ENCODE measurements at places on chromosomes 13 and 19.

GRCh38 chr13:28489524-28489931 lies 5.4 kb downstream of the FLT1 start:
- no peak for DNase-seq

- DNase-seq = no peak
Observed at GRCh38 chr19:17772172-17772571, 20.9 kb downstream of the FCHO1 start.

DNA sequence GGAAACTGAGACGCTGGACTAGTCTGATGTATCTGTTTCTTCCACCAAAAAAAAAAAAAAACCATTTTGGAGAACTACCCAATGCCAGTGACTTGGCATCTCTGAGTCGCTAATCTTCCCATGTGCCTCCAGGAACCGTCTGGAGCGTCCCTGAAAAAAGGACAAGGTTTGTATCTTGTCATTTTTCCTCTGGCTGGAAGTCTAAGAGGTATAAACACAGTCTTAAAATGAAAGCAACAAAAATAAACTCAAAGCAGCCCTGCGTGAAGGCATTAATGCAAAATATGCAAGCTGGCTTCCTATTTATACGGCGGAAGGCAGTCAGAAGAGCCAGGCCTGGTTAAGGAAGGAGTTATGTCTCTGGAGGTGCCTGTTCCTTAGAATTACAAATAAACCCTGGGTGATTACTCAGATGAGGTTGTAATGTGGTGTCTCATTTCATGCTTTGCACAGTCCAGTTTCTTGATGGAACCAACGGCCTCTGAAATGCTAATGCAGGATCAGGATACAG lies 20.3 kb downstream of the ACTN4 start:
- no peak for DNase-seq

DNA sequence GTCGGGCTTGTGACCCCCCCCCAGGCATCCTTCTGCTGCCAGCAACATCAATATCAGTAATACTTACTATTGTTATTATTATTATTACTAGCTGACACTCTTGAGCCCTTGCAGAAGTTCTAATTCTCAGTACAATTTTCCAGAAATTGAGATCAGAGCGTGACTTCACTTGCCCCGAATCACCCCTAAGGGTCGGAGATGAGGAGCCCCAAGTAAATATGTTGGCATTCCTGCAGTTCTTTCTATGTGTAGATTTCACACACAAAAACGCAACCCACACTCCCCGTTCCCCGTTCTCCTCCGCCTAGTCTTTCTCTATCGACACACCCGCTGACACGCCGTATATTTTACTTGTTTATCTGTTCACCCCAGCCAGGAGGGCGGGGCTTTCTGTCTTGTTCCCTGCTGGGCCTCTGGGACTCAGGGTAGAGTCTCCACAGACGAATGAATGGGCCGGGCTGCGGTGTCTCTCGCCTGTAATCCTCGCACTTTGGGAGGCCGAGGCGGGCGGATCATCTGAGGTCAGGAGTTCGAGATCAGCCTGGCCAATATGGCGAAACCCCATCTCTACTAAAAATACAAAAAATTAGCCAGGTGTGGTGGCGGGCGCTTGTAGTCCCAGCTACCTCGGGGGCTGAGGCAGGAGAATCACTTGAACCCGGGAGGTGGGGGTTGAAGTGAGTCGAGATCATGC lies 14.7 kb downstream of the TLE5 start:
- peak; percentile 46 for DNase-seq

GRCh38 chr19:13917888-13918406 lies 11.9 kb downstream of the CC2D1A start:
- no peak for DNase-seq

DNA sequence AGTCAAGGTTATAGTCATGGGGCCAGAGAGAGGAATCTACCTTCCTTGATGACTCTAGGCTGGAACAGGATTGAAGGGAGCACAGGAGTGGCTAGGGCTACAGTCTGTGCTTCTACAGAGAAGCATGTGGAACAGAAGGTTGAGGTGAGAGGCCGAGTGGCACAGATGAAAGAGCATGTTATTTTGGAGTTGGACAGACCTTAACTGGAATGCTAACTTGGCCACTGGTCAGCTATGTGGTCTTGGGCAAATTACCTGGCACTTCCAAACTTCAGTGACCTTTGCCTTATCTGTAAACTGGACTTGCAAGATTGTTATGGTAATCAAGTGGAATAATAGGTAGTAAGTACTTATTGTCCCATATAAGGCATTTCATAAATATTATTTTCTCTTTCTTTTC lies 252.7 kb downstream of the KCNRG start:
- DNase-seq = no peak

DNA sequence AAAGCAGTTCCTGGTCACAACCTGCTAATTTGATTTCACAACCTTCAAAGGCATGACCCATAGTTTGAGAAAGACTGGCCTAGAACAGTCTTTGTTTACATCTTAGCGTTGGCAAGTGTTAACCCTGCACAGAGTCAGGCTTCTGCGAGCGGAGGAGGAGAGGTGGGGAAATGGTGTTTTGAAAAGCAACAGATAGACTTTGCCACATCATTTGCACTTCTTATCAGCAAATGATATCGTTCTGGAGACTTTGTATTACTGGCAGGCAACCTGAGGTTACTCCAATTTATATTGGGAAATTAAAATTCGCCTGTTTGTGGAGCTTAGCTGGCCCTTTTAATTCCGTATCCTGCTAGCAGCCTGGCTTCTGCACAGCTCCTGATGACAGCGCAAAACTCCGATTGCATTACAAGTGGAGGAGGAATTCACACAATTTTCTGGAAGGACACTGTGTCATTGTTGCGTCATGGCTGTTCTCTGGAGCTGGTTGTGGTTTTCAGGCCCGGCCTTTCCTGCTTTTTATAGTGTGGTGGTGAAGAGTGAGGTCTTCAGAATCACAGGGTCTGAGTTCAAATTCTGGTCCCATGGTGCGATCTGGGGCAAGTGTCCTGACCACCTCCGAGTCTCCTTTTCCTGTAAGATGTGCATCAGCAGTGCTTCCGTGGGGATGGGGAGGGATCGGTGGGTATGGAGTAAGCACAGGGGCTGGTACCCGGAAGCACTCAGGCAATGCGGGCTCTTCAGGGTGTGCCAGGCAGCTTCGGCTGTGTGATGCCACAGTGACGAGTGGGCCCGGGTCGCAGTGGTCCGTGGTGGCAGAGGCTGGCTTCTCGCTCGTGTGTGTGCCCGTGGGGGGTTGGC lies 49.1 kb upstream of the EHD2 start:
- DNase-seq = no peak

DNA sequence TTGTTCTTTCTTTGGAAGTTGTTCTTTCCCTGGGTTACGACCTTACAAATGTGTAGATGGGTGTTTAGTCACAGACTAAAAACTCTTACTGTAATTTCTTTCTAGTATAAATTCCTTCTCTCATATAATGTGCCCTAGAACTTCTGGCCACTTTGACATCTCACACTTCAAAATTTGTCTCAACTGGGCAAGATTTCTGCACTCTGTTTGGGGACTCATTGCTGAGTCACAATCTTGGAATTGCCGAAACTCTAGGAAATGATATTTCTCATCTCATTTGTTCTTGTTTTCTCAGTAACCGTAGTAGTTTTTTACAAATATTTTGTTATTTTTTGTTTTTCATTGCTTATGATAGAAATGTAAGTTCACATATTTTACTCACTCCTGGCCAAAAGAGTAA lies 2523.2 kb upstream of the PCDH20 start:
- DNase-seq = no peak

DNA sequence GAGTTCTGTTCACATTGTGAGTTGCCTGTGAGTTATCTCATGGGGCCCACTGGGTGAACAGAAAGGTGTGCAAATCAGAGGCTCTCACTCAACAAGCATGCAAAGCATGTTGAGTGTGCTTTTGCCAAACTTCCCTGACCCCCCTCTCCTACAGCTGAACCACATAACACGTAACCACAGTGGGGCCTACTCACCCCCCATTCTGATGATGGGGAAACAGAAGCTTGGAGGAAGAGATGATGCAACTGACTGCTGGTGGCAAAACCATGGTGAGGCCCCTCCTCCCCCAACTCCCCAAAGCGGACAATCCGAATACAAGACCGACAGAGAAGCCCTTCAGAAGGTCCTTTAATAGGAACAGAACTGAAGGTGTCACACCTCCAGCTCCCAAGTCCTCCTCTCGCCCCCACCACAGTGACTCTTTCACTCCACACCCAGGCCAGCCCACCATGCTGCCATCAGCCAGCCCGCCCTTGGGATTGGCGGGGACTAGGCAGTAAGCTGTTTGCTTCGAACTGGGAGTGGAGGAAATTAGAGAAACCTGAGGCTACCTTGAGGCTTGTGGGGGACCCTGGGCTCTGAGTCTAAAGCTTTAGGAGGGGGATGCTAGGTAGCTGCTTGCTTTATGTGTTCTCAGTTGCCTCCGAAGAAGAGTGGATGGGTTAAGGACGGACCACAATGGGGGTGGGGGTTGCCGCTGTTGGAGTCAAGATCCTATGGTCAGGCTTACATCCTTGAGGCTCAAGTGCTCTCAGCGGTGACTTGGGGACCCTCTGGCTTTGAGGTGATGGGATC lies 3.8 kb downstream of the ZNF784 start:
- DNase-seq = no peak

GRCh38 chr13:43787997-43788396 lies 1.2 kb upstream of the ENOX1 start:
- DNase-seq = no peak

All from activated T-helper 9 cell treated with anti-CD3 and anti-CD28 coated beads, Interleukin-2, amount 50 U/mL, for 16 hours (primary cell).